Stimulated activated memory B cell treated with anti-CD40 and anti-IgM and Interleukin-4, amounts not matched to agents 10 μg/mL and 1 μg/mL and 100 μg/mL, for 72 hours (primary cell): ENCODE measurements at places on chromosomes 7 and 10.

DNA sequence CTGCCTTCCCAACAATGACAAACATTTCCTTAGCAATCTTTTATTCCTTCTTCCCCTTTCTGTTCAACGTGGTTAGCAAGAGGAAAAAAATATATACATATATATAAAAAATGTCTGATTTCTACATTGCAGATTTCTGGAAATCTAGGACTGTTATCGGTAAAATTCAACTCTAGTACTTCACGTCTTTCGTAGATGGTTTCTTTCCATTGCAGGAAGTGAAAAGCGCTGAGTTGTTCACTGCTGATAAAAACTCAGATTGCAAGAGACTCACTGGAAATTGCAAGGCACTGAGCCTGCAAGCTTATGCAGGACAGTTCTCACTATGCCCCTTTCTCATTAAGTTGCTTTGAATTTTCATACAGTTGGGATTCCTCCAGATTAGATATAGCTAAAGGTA is 23.9 kb downstream of the KIN start:
- ATAC-seq = no peak

DNA sequence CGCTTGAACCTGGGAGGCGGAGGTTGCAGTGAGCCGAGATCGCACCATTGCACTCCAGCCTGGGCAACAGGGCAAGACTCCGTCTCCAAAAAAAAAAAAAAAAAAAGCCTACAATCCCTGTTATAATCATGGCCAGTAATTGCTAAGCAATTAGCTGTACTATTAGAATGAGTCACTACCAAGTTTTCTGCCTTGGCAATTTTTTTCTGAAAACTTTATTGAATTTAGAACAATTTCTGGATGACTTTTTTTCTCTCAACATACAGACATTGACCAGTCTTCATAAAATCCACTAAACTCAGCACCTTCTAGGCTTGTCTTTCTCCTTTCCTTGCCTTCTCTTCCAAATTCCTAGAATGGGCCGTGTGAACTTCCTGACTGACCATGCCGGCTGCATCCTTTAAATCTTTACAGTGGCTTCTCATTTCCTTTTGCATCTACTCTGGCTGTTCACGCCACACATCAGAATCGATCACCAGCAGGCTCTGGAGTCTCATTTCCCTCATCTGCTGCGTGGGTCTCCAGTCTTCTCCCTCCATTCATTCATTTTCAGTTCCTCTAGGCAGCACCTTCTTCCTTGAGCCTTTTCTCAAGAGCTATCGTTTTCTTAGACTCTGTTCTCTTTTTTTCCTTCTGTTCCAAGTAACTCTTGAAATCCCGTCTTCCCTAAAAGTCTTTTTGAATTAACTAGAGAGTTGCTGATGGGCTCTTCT is 107.9 kb downstream of the KAT6B start:
- no peak for ATAC-seq

GRCh38 chr7:26667514-26668133 is 196.8 kb downstream of the SKAP2 start:
- ATAC-seq = peak; percentile 24

DNA sequence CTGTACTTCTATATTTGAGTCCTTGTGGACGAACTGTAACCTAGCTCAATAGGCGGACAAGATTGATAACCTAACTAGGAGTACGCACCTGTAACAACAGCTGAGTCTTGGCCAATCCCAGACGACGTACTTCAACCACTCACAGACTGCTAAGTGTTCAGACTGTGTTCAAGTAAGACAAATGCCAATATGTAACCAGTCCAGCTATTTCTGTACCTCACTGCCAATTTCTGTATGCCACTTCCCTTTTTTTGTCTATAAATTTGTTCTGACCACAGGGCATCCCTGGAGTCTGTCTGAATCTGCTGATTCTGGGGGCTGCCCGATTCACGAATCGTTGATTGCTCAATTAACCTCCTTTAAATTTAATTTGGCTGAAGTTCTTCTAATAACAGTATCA is 32.2 kb downstream of the HACD1 start:
- peak; percentile 43 for ATAC-seq

DNA sequence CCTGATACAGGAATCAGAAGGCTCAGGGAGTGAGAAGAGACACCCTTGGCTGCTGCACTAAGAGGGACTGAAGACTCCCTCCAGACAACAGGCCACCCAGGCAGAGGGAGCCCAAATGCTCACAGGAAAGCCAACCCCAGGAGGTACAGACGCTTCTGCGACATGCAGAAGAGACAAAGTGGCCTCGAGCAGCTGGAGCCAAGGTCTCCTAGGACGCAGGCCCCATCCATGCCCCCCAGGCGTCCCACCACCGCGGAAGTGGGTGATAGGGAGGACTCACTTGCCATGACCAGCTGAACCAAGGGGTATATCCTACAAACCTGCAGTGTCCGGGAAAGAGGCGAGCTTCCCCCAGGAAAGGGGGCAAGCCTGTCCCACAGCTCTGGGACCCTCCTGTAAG is 56.9 kb downstream of the CTBP2 start:
- no peak for ATAC-seq

DNA sequence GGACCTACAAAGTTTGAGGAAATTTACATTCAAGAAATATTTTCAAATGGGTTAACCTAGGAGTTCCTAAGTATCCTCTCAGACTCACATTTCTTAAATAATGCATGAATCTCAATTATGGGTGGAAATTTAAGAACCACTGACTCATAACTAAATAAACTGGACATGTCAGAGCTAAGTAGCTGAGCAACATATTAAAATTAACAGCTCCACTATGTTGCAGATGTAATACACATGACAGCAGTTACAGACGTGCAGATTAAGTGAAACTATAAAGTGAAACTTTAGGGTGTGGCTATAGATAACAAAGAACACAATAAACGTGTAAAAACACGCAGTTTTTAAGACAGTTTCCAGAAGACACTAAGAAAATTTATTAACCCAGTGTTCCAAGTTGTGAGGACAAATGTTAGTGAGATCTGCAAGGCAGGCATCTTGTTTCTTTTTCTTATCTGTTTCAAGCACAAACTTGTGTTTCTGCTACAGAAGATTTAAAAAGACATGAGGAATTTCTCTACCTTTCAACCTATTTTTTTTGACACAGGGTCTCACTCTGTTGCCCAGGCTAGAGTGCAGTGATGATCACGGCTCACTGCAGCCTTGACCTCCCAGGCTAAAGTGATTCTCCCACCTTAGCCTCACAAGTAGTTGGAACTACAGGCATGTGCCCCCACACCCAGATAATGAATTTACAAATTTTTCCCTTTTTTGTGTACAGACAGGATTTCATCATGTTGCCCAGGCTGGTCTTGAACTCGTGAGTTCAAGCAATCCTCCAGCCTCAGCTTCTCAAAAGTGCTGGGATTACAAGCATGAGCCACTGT is 25.3 kb downstream of the DNMBP start:
- ATAC-seq = no peak
